Keratinocyte (primary cell): ENCODE measurements at places on chromosomes 4 and X. TPM values are rescaled to one million over a fixed set of nuclear protein-coding genes. Genes with fewer than 3 reads are reported as not detected.

BBS12 gene
- 2.3 to 2.5 TPM (median 2.4 TPM) in 3 replicates for polyA plus RNA-seq

DNA sequence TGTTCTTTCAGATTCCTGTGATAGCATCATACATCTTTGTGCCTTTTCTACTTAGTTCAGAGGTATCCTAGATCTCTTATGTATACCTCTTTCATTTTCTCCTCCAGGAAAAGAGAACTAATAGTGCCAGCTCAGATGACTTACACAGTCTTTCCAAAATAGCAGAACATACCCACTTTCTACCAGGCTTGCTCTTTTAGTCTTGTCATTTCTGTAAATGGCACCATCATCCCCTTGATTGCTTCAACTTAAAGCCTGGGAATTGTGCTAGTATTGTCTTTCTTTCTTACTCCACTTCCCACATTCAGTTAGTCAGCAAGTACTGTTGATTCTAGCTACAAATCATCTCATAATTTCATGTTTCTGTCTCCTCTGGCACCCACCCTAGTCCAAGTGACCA is 5.1 kb downstream of the APEX2 start:
- no peak overlapping the region for H3K4me3 ChIP-seq
- DNase-seq = no peak
- peaks cover 31% of the 10 kb centered on the region for H3K4me1 ChIP-seq
- peaks cover 17% of the 10 kb centered on the region for H3K36me3 ChIP-seq
- H3K27ac ChIP-seq = no peak overlapping the region
- H3K27me3 ChIP-seq = no peaks in the 10 kb centered on the region

DNA sequence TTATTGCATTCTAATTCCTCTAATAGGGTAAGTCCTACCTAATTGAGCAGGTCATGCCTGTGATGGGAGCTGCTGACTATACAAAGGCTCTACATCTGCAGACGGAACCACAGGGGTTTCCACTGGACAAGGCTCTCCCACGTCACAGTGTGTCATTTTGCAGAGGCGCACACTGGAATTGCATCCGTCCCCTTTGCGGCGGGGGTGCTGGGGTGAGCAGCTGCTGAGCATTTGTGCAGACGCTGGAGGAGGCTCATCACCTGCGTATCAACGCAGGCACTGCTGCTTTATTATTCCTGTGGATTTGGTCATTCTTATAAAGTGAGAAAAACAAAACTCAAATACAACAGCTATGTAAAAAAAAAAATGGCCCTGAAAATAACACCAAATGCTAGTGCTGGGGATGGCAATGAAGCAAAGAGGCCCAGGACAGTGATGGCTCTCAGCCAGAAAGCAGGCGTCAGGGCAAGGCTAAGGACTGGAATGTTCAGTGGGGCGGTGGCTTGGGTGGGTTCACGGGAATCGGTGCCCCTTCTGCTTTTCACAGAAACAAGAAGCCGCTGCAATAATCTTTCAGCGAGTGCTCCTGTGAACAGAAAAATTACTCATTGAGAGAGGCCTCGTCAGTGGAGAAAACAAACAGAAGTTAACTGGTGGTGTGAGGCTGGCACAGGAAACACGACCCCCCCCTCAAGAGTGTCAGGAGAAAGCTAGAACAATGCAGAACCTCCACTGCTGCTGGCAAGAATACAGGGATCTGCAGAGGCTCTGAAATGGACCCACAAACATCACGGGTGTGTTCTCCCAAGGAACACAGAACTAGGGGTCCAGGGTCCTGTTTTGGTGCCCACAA is 67.8 kb downstream of the GATB start:
- no peak for DNase-seq
- H3K36me3 ChIP-seq = no peaks in the 10 kb centered on the region
- H3K27ac ChIP-seq = no peak overlapping the region
- H3K4me1 ChIP-seq = peaks cover 33% of the 10 kb centered on the region
- H3K4me3 ChIP-seq = no peak overlapping the region

- no peak for DNase-seq
- H3K27me3 ChIP-seq = no peaks in the 10 kb centered on the region
- no peaks in the 10 kb centered on the region for H3K36me3 ChIP-seq
- H3K4me3 ChIP-seq = no peak overlapping the region
Measured at GRCh38 chrX:150018931-150019361, 80.7 kb upstream of the EOLA2 start.

NPFFR2 gene
- not detected in 3 replicates for polyA plus RNA-seq

DNA sequence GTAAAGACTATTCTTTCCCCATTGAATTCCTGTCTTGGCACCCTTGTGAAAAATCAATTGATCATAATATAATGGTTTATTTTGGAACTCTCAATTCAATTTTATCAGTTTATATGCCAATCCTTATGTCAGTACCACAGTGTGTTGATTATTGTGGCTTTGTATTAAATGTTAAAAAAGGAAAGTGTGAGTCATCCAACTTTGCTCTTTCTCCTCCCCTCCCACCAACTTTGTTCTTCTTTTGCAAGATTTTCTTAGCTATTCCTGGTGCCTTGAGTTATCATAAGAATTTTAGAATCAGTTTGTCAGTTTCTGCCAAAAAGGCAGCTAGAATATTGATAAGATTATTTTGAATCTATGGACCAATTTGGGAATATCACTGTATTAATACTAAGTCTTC is 11.2 kb upstream of the RNF175 start:
- no peak overlapping the region for H3K4me3 ChIP-seq
- H3K36me3 ChIP-seq = no peaks in the 10 kb centered on the region
- H3K4me1 ChIP-seq = no peaks in the 10 kb centered on the region
- no peaks in the 10 kb centered on the region for H3K27me3 ChIP-seq

GPR119 gene
- not detected in 3 replicates for polyA plus RNA-seq

GRCh38 chr4:76712564-76712963 is 185.4 kb downstream of the SOWAHB start:
- no peak for DNase-seq
- H3K27ac ChIP-seq = no peak overlapping the region
- H3K4me3 ChIP-seq = no peak overlapping the region
- peaks cover 2% of the 10 kb centered on the region for H3K4me1 ChIP-seq
